ENCODE measurements at places on chromosomes 2 and 18.

GRCh38 chr2:86337244-86337835 lies at the start of gene REEP1:
REEP1 (minus strand) TSS chr2:86337626; CDS start chr2:86337510, 116 bp downstream.
- no peak for DNase-seq

- DNase-seq, result peak; percentile 36
Observed at GRCh38 chr2:39160982-39161381, 40.1 kb upstream of the SOS1 start.

DNA sequence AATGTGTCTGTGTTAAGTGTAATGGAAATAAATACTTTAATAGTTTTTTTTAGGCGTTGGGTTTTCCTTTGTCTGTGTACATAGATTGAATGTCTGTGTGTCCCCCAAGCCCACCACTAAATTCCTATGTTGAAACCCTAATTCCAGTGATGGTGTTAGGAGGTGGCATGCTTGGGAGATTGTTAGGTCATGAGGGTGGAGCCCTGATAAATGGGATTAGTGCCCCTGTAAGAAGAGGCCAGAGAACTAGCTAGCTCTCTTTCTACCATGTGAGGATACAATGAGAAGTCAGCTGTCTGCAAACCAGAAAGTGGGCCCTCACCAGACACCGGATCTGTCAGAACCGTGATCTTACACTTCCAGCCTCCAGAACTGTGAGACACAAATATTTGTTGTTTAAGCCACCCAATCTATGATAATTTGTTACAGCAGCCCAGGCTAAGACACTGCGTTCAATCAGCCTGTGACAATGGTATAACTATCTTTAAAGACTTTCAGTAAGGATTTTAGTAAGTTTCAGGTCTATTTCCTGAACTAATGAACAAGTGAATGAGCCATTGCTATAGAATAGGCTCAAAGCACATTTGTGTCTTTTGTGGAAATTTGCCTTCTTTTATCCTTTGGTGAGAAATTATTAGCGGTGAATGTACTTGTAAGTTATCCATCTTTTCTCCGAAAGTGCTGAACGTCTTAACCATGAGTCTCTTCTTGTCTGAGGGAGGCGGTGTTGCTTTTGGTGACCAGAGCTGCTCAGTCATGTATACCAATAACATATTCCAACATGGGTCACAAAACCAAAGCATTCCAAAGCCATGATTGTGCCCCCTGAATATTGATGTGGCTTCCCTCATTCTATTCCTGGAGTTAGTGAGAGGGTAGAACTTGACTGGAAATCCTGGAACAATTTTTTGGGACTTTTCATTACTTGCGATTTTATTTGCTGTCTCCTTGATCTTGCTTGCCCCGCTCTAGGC lies 29.6 kb upstream of the IL1R1 start:
- no peak for DNase-seq

- no peak for DNase-seq
Observed at GRCh38 chr2:85802354-85803103, 48.7 kb downstream of the ATOH8 start.

GRCh38 chr18:23969664-23970063 lies 44.9 kb upstream of the TTC39C start:
- DNase-seq, result no peak

DNA sequence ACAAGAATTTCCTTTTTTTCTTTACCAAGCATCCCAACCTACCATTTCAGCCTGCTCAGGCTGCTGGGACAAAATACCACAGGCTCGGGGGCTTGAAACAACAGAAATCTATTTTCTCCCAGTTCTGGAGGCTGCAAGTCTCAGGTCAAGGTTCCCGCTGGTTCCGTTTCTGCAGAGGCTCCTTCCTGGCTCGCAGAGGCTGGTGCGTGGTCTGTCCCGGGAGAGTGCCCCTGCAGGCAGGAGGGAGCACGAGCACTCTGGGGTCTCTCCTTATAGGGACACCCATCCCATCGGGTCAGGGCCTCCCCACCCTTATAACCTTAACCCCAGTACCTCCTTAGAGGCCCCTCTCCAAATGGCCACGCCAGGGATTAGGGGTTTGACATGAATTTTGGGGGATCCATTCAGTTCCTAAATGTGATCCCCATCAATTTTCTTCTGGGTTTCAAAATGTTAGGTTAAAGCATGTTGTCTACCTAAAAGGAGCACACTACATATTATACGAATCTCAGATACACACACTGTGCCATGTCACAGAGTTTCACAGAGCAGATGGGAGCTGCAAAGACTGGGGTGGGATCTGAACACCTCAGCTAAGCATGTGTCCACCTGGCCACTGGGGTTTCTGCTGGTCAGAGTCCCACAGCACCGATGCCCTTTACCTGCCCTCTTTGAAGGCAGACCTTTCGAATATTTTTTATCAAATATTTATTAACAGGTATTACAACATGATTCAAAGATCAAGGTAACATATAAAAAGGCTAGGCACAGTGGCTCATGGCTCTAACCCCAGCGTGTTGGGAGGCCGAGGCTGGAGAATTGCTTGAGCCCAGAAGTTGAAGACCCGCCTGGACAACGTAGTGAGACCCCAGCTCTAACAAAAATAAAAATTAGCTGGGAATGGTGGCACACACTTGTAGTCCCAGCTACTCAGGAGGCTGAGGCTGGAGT lies 17.6 kb upstream of the ADI1 start:
- no peak for DNase-seq

- no peak for DNase-seq
Observed at GRCh38 chr2:225891013-225891412, 491.5 kb downstream of the NYAP2 start.

GRCh38 chr2:74301262-74301661 lies 42.0 kb downstream of the SLC4A5 start:
- no peak for DNase-seq

- DNase-seq, result no peak
Observed at GRCh38 chr2:109519513-109519912, 94.3 kb downstream of the SEPTIN10 start.

DNA sequence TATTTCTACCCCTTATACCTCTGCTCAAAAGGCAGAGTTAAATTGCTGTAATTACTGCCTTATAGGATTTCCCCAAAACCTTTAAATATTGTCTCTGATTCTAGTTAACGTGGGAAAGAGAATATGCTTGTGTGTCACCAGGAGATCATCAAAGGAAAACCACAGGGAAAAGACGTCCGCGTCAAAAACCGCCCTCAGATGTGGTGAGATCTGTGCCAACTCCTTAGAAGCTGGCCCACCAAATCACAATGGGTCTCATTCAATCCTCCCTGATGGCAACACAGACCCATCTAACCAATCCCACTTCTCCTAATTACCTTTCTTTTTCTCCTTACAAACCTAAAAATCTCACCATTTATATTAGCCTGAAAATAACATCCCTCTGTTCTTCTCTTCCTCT lies 25.4 kb downstream of the VPS54 start:
- no peak for DNase-seq

- no peak for DNase-seq
Observed at GRCh38 chr2:11602563-11603204, 67.3 kb downstream of the NTSR2 start.

DNA sequence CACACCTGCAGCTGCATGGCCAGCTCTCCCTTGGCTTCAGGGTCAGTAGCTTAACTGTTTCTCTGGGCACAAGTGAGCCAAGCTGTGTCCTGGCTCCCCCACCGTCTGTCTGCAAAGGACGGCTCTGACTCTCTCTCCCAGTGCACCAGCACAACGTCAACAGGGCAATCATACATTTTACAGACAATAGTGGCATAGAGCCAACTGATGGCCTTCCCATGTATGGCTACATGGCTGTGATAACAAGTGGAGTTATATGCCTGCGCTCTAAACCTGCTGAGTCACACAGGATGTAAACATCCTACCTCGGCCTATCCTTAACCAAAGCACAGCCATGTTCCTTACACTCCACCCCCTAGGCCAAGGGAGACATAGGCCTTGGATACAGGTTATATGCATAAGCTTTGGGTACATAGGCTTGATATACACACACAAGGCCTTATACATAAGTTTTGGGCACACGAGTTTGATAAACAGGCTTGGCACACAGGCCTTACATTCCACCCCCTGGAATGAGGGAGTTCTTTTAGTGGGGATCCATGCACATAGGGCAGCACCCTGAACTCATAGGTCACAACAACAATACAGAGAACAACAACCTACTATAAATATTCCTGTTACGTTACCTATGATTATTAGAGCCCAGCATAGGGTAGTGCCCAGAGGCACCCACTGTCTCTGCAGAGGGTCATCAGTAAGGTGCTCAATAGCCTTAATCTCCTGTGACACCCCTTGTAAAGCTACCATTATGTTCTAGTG lies 17.7 kb downstream of the PHOSPHO2 start:
- no peak for DNase-seq

GRCh38 chr2:174787487-174788205 lies 23.4 kb upstream of the CHRNA1 start:
- DNase-seq, result peak; percentile 100

GRCh38 chr18:25560369-25560768 lies 208.4 kb upstream of the ZNF521 start:
- DNase-seq, result no peak

- DNase-seq, result no peak
Observed at GRCh38 chr2:229660951-229661350, 53.4 kb downstream of the DNER start.

GRCh38 chr18:74331404-74331803 lies 15.8 kb downstream of the C18orf63 start:
- DNase-seq, result peak; percentile 36

GRCh38 chr2:52144590-52144989 lies 1112.7 kb upstream of the NRXN1 start:
- DNase-seq, result no peak

GRCh38 chr2:240557101-240557751 lies 562 bp downstream of the ANKMY1 start:
- no peak for DNase-seq

DNA sequence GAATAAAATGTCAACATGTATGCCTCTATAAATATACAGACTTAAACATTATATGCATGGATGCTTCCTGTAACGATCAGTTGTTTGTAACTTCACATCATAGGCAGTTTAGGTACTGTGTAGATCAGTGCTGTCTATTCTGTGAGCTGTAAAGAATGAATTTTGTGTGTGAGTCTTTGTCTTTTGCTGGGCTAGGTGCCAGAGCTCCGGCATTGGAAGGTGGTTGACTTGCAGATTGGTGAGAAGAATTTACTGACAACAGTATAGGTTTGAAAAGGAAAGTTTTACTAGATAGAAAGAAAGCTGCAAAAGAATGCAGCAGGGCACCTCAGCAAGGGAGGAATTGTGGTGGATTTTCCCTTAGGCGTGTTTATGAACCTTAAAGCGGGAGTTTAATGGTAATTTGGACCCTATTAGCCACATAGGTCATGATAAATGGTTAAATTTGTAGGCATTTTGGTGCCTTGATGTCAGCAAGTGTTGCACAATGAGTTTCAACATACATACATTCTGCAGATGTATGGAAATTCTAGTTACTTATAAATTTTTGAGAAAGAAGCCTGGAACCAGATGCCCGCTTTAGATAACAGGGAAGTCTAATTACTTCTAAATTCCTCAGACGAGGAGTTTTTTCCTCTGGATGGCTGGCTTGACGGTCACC lies 6.7 kb upstream of the QPCT start:
- peak; percentile 48 for DNase-seq

DNA sequence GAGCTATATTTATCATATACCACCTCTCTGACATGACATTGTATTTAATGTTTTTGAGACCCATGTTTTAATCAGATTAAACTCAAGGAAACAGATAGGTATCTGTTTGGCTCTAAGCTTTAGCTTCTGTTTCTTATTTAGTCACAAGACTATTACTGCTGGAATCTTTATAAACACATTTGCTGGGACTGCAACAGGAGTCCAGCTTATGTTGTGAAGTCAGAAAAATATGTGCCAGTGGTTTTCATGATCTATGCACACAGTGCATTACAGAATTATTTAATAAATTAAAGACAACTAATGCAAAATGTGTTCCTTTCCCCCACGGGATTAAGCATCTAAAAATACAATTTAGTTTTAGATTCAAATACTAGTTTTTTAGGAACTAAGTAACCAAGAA lies 338.9 kb downstream of the ZEB2 start:
- DNase-seq, result peak; percentile 48

- DNase-seq, result no peak
Observed at GRCh38 chr2:151844211-151844896, 16.1 kb upstream of the ARL5A start.

DNA sequence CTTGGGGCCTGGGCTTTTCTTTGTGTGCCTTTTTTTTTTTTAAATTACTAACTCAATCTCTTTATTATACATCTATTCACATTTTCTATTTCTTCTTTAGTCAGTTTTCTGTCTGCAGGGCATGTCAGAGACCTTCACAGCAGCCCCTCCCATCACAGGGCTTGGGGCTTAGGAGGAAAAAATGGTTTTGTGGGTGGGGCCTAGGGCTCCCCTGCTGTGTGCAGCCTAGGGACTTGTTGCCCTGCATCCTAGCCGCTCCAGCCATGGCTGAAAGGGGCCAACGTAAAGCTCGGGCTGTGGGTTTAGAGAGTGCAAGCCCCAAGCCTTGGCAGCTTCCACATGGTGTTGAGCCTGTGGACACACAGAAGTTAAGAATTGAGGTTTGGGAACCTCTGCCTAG lies 13.8 kb downstream of the ZSCAN30 start:
- DNase-seq, result no peak

GRCh38 chr2:23746141-23746863 lies 180.6 kb downstream of the ATAD2B start:
- DNase-seq, result no peak

GRCh38 chr2:28359222-28360057 lies 33.2 kb upstream of the FOSL2 start:
- no peak for DNase-seq

DNA sequence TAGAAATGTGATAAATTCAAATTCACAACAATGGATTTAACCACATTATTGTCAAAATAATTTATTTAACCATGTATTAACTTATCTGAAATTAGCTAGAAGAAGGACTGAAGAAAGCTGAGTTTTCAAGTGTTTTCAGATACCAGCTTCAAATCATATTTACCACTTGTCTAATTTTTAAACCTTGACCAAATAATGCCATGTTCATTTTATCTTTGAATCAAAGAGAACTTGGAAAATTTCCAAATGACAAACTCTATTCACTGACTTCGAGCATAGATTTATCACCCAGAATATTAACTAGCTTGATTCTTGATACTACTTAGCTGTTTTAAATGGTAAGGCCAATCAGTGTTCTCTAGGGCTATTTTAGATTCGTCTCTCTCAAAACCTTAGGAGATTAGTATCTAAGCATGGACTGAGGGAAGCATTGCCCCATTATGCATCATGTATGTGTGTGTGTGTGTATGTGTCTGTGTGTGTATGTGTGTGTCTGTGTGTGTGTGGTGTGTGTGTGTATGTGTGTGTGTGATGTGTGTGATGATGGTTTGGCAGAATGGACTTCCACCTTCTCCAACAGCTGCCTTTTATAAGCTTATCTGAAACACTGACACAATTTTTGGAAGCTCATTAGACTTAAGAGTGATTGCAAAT lies 667.5 kb upstream of the FANCL start:
- DNase-seq, result no peak

DNA sequence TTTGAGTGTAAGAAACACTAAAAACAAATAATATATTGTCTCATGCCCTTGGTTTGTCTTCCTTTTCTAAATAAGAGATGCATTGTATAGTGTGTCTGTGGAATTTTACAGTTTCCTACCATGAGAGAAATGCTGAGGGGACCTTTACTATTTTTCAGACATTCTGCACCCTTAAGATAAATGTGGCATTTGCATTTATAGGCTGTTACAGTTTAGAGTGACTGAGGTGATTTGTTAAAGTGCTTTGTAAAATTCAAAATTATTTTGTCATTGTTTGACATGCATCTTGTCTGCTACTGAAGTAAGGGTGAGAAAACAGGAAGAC lies 78.9 kb upstream of the ZSWIM2 start:
- no peak for DNase-seq

Data from fibroblast of skin of left quadriceps (primary cell).